Heart left ventricle (tissue), 16 donors: ENCODE measurements at places on chromosomes 5 and 9.

DNA sequence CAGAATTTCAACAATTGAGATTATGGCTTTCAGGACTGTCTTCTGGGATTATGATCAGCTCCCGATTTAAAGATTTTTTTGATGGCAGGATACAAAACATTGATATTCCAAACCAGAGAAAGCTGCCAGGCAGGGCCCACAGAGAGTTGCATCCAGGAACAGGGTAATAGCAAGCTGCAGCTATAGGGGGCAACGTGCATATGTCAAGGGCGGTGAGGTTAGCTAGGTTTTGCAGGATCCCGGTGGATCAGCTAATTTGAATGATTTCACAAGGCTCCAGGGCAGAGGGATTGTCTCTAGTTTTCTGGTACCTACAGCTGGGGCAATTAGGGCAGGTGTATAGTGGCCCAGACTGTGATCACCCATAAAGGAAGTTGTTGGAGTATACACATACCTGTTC, 339.4 kb downstream of the CHSY3 start:
- no peak for DNase-seq

DNA sequence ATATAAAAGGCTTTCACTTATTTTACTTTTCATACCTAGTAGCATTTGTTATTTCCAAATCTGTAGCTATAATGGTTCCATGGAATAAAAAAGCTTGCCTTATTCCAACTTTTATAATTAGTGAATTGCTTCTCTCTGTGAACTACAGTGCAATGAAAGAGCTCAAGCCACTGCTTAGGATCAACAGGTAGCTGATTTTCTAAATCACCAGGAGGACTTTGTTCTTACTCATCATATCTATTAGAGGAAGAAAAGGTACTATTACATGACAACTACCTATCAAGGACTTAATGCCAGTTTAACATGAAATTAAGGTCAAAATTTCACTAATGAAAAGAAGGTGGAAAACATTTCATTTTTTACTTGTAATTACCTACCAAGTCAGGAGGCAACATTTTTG, 414.6 kb downstream of the BNC2 start:
- DNase-seq, result no peak

DNA sequence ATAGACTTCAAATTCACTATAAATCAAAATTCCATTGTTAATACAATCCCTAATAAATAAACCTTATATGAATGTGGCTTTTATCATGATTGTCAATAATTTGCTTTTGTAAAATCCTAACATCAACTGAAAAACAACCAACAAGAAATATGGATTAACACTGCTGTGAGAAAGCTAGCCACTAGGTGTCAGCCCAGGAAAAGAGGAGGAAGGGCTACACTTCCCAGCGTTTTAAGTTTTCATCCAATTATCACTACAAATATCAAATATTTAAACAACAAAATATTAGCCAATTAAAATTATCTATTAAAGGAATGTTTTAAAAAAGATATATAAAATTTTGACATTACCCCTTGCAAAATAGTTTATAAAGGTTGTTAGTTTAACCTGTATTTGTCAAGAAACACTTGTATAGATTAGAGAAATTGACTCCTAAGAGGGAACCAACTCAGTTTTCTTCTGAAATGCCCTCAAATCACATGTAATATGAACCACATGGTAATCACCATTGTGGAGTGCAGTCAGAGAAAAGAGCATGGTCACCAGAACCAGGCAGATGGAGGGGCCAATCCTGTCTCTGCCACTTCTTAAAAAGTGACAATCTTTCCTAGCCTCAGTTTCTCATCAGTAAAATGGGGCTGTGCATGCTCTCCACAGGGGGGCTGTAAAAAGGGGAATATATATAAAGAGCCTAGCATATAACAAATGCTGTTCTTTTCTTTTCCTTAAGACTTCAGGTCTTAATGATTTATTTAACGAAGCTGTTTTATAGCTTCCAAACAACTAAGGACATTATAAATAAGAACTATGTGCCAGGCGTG, 188.2 kb downstream of the CRB2 start:
- no peak for DNase-seq

- DNase-seq, result no peak
Measured at GRCh38 chr9:126411948-126412284, 85.3 kb downstream of the MVB12B start.

- DNase-seq, result no peak
Measured at GRCh38 chr9:107807183-107807582, 317.6 kb upstream of the KLF4 start.
